NCI-H1105 treated with DMSO at 0.1 percent for 48 hours (cell line): ENCODE measurements at places on chromosomes 12 and 14.

DNA sequence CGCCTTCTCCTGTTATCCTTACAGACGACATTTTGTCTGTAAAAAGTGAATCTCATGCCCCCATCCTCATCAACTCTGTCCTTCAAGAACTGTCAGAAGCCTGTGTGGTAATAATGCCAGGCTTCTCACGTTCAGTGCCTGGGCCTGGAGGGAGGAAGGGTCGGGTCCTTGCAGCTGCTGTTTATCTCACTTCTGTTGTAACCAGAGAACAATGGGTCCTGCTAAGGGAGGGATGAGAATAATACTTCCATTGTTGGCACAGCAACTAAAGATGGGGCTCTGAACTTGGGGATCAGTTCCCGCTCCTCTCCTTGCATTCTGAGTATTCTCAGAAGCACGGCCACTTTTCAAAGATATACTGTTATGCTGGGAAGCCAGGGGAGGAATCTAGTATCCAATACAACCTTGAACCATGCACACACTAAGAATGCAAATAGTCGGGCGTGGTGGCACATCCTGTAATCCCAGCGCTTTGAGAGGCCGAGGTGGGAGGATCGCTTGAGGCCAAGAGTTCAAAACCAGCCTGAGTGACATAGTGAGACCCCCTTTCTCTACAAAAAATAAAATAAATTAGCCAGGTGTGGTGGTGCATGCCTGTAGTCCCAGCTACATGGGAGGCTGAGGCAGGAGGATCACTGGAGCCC lies 38.8 kb upstream of the NINJ2 start:
- no peak for DNase-seq

- DNase-seq, result no peak
Measured at GRCh38 chr14:55221186-55221585, 29.8 kb upstream of the DLGAP5 start.

DNA sequence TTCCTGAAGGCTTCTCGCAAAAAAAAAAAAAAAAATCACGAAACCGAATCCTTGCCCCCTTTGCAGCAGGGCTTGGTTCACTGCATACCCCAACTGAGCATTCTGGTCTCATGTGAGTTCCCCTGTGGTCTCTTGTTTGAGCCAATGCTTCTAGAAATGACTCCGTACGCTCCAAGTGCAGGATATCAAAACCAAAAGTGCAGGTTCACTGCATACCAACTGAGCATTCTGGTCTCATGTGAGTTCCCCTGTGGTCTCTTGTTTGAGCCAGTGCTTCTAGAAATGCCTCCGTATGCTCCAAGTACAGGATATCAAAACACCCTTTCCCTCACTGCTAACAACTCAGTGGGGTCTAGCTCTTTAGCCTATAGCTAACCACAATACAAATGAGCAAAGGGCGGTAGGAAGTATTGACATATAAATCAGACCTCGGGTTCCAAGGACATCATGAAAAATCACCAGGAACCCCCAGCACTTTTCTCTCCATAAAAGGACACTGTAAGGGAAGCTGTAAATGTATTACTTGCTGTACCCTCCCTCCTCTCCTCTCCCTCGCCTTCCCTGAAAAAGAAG lies 206.3 kb upstream of the NOS1 start:
- no peak for DNase-seq

- no peak for DNase-seq
Measured at GRCh38 chr14:72603639-72604038, 290.3 kb downstream of the DPF3 start.

DNA sequence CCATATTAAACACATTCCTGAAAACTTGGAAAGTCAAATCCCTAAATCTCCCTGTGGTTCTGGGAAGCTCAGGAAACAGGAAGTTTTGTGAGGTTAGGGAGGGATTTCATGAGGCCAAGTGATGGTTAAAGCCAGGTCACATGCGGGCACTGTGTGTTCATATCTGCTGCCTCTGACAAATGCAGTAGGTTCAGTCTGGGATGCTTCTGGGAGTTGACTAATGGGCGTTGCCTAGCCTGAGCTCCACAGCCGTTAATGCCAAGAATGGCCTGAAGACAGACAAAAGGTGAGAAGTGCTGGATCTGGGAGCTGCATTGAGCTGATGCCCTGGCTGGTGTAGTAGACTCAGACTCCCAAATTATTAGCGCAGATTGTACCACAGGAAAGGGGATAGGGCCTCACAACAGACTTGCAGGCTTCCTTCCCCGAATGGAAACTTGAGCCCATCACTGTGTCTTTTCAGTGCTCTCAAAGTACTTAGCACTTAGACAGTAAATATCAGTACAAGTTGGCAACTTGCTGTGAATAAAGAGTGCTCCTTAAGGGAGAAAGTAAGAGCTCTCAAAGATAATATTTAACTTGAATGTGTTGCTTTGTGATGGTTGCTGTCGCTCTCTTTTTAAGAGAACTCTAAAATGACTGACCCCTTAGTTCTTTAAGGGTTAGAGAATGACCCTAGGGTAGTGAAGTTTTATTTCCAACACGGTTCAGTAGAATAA lies 17.3 kb downstream of the GSG1 start:
- no peak for DNase-seq

DNA sequence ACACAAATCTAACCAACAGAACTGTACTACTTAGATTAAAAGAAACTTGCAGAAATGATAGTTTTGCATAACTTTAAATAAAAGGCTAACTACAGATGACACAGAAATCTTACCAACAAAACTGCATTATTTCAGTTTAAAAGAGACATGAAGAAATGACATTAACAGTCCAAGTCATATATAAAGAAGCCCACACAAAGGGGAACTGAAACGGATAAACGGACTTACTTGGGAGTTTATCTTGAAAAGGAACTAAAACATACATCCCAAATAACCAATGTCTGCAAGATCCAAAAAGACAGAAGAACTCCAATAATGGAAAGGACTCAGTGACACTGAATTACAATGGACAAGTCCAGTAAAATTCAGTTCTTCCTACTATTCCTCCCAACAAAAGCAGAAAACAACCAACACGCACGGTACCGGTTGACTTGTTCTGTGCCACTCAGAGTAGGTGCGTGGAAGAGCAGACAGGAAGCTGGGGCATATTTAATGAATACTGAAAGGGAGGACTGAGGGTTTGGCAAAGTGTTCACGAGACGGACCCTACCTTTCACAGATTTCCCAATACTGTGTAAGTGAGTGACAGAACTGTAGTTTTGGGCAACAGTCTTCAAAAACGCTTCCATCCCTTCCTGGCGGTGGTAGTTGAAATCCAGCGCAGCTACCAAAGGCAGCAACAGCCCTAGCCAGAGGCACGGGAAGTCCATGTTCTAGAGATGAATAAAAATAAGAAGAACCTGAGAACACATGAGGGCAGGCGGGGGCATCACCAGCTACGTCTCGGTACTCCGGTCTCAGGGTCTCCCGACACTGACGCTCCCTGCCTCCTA lies 627 bp downstream of the CPM start:
- DNase-seq, result no peak

DNA sequence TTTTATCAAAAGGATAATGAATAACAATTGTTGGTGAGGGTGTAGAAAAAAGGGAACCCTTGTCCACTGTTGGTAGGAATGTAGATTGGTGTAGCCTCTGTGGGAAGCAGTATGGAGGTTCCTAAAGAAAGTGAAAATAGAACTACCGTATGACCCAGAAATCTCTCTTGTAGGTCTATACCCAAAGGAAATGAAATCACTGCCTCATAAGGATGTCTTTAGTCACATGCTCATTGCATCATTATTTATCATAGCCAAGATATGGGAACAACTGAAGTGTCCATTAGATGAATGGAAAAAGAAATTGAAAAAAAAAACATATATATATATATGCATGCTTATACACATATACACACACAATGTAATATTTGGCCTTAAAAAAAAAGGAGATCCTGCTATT lies 158.8 kb upstream of the NPAS3 start:
- no peak for DNase-seq

- DNase-seq, result no peak
Measured at GRCh38 chr12:132623072-132623869, 4.7 kb downstream of the P2RX2 start.

DNA sequence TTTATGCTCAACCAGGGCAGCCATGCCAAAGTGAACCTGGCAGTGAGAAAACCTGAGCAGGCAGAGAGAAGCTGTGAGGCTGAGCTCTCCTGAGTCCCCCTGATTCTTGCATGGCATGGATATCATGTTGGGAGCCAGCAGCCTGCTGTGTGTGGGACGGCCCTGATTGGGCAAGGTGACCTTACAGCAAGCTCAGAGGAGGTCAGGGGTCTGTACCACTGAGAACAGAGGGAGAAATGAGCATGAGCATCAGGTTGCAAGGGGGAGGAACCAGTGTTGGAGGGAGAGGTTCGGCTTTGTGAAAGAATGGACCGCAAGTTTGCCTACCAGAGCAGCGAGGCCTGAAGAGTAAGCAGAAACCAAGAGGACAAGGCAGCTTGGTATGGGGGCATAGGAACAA lies 59.1 kb upstream of the PTGR2 start:
- no peak for DNase-seq

- no peak for DNase-seq
Measured at GRCh38 chr14:65318636-65319506, 93.7 kb upstream of the FUT8 start.
